ENCODE measurements at places on chromosomes 7 and 10. TPM values are rescaled to one million over a fixed set of nuclear protein-coding genes. Genes with fewer than 3 reads are reported as not detected.
A peak's percentile ranks its signal among the peaks of the same experiment; 100 is the strongest.

The BTBD16 gene
- polyA plus RNA-seq = not detected

The SEMA3D gene
- polyA plus RNA-seq = 68.5 TPM

The GDF10 gene
- polyA plus RNA-seq = 93.0 TPM

- DNase-seq = peak; percentile 81
These were observed 522.5 kb downstream of the ETV1 start for GRCh38 chr7:13466874-13467547.

DNA sequence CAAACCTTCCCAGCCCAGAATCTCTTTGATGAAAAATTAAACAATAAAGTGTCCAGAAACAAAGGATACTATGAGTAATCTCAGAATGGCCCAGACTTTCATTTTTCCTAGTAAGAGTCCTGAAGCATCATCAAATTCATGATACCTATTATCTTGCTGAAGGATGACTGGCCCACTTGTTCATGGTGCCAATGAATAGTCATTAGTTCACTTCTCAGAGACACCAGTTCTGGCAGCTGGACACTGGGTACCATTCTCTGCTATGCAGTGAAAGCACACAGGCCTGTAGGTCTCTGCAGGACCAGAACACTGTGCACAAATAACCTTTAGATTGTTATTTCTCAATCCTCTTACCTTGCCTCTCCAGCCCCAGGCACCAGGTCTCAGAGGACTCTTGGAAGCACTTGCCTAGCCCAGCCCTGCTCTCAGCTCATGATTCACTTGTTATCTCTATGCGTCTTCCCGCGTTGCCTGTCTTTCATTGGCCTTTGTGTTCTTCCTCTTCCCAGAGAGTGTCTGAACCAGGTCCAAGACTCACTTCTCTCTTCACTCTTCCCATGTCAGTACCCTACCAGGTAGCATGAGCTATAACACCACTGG, 98.1 kb upstream of the AGBL3 start:
- DNase-seq = peak; percentile 63

DNA sequence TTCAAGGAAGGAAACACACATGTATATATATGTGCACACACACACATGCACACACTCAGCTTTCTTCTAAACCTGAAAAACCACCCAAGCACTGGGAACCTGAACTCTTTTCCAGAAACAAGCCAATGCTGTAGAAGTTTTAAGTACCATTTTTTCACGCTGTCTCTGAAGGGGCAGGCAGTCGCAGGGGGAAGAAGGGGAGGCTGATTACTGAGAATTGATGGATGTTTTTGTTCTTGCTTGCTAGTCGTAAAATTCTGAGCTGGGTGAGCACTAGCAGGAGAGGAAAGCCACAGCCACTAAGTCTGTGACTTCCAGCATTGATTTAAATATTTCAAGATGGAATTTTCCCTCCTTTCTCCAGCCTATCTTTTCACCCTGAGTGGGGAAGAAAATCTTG, 391.8 kb downstream of the CALN1 start:
- DNase-seq = no peak

GRCh38 chr10:114825513-114826253, 4.1 kb downstream of the FHIP2A start:
- no peak for DNase-seq

GRCh38 chr10:103564776-103565520, 71.4 kb downstream of the NEURL1 start:
- no peak for DNase-seq

Data from left lung (tissue), 14 donors.